HTR-8/SVneo (cell line): ENCODE measurements at places on chromosomes 11 and 22.

DNA sequence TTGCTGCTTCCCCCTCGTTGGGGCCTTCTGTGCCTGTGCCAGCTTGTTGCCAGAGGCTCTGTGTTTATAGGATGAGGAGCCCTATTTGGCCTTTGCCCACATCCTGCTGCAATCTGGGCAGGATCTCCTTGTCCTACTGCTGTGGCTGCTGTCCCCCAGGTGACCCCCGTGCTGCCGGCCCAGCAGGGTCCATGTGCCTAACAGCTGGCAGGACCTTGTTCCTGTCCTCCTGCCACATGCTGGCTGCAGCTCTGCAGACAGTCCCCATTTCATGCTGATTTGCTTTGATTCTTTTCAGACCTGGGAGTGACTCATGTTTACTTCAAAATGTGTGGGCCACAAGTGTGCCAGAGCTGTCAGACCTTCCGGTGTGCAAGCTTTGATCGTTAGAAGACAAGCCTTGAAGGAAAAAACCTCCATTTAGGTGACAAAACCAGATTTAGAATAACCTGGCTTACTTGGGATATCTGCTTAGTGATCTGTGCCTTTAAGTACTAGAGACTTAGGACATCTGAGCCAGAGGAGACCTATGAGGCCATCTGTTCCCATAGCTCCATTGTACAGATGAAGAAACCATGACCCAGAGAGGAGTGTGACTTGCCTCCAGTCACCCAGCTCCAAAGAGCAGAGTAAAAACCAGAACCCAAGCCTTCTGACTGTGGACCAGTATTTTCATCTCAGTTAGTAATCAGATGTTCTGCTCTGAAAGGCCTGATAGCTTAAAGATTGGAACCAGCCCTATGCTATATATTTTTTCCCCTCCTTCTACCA lies 11.1 kb downstream of the NAV2 start:
- peak; percentile 21 for DNase-seq

DNA sequence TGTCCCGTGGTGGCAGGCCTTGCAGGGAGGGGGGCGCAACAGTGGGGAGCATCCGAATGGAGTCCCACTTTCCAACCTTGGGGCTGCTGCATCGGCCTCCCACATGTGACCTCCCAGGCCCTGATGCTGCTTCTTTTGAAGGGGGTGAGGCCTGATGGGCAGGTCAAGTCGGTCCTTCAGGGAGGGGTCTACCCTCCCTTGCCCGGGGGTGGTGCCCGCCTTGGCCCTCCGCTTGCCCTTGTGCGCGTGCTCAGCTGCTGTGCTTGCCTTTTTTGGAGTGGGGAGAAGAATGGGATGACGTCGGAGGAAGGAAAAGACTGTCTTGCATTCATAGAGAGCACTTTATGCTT lies 66.9 kb downstream of the PRDM11 start:
- DNase-seq, result no peak

DNA sequence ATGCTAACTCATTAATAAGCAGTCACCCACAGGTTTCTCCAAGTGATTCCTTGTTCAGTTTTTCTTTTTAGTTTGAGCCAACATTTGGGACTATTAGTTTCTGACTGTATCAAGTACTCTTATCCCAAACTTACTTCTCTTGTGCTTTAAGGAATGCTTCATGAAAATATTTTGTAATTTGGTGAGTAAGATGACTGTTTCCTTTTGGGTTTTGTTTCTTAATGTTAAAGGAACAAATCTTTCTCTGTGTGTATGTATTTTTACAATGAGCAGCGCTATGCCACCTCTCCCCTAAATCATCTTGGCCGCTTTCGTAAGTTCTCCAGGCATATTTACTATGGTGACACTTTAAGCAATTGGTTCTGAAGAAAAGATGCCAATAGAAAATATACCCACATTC lies 72.4 kb downstream of the LDLRAD3 start:
- DNase-seq, result no peak

- DNase-seq, result peak; percentile 31
Observed at GRCh38 chr22:37566903-37567798, 6.9 kb downstream of the CDC42EP1 start.

DNA sequence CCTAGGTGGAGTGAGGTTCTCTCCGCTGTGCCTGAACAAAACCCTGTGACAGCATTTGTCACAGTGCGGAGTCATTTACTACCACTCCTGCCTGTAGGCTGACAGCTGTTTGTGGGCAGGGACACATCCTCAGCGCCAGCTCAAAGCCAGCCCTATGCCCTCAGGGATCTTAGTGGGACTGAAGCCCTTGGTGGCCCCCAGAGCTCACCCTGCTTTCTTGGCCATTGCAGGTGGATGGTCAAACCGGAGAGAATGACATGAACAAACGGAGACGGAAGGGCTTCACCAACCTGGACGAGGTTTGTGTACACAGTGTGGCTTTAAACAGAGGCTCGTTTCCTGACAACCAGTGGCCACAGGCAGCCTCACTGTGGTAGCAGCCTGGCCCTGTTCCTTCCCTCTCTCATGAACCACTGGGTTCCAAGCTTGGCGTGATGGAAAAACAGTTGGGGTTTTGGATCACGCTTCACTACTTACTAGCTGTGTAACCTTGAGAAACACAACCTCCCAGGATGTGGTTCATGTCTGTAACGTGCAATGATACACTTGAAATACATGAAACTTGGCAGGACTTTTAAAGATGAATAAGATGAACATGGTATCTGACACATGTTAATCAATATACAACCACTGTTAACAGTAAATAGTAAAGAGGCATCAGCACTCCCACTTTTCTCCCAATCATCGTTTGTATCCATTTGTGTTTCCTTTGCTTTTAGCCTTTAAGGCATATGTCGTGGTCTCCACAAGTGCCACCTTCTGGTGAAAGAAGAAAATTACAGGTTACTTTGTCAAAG lies 125.8 kb downstream of the MICAL2 start:
- DNase-seq, result peak; percentile 68

DNA sequence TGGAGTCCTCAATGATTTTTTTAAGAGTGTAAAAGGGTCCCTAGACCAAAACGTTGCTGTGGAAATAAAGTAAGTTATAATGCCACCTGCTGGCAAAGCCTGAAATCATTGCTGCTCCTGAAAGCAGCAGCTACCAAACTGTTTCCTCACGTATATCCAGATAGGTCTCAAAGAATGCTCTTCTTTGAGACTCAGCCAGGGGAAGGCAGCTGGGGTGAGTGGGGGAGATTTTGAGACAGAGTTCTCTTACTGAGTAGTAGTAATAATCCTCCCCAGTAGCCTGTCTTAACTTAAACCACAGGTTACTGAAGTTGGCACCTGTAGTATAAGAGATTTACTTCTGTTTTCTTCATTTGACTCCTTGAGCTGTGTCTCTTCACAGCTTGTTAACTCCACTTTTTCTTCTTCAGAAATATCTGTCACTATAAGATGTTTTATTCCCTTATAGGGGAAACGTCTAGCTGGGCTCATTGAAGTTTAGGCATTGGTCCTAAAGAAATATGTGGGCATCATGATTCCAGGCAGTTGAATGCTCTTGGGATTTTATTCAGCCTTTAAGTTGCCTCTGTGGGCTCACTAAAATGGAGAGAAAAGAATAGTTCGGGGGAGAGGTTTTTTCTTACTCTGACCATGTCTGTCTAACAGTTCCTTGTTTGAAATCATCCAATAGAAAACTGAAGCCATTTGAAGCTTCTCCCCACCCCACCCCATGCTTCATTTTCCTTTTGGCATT lies 77.9 kb downstream of the BTBD10 start:
- DNase-seq, result peak; percentile 35

- DNase-seq, result no peak
Observed at GRCh38 chr11:123125169-123125568, 63.2 kb upstream of the HSPA8 start.

- DNase-seq, result no peak
Observed at GRCh38 chr22:44540756-44541670, 43.0 kb upstream of the RTL6 start.

GRCh38 chr11:12218909-12219308 lies 108.5 kb downstream of the MICAL2 start:
- no peak for DNase-seq

DNA sequence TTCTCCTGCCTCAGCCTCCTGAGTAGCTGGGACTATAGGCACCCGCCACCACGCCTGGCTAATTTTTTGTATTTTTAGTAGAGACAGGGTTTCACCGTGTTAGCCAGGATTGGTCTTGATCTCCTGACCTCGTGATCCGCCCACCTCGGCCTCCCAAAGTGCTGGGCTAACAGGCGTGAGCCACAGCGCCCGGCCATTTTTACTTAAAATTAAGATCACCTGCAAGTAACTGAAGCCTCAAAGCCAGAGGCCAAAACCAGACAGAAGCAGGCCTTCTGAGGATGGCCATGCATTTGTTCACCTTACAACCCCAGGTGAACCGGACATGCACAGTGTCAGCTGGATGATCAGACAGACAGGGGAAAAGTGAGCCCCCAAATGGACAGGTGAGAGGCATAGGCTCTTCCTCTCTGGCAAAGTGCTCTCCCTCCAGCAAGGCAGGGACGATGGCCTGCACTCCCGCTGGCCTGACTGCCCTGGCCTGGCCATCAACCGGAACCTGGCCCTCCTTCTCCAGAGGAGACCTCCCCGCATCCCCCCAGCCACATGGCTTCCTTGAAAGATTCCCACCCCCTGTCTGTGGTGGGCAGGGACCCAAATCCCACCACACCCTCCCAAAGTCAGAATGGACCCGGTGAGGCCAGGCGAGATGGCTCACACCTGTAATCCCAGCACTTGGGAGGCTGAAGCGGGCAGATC lies 25.9 kb downstream of the APOBEC3H start:
- DNase-seq, result no peak

- no peak for DNase-seq
Observed at GRCh38 chr11:116506263-116506825, 266.4 kb downstream of the BUD13 start.

GRCh38 chr11:63635762-63636465 lies 21.7 kb upstream of the PLAAT3 start:
- DNase-seq, result peak; percentile 71

- DNase-seq, result no peak
Observed at GRCh38 chr11:77179048-77179447, 51.0 kb downstream of the MYO7A start.

GRCh38 chr11:130692220-130692619 lies 224.1 kb downstream of the SNX19 start:
- no peak for DNase-seq

GRCh38 chr11:100182350-100182749 lies 504.7 kb upstream of the ARHGAP42 start:
- DNase-seq, result no peak

- no peak for DNase-seq
Observed at GRCh38 chr11:38543311-38543710, 1945.3 kb upstream of the RAG2 start.

GRCh38 chr22:45240810-45241631 lies at the start of gene KIAA0930:
Gene KIAA0930, minus strand, starts transcription at chr22:45240894. Its CDS starts 191 bp downstream, at chr22:45240703.
- DNase-seq, result peak; percentile 86
